ENCODE measurements at places on chromosomes 2 and 18.

DNA sequence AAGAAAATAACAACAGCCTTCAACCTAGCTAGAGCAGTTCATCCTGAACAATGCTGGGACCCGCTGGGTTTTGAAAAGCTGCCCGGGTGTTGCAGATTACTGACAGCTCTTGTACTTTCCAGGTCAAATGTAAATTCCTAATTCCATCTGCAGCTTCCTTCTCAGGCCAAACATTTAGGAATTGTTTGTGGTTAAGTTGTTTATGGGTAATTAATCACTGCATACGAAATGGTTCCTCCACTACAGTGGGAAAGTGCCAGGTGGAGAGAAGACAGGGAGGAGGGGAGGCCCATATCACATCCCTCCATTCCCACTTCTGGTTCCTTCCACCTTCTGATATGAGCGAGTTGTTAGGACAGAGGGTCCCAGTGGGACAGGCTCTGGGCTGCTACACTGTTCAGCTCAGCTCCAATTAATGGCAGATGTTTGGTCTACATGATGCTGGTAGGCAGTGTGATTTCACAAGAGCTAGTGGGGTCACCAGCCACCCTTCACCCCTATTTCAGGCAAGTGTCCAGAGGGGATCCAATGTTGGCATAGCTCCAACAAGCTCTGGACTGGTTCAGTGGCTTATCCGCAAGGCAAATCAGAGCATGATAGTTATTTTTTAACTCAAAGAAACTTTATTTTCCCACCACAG, 112.9 kb upstream of the ACAA2 start:
- no peak for DNase-seq

GRCh38 chr2:201631041-201631440, 12.3 kb downstream of the TMEM237 start:
- no peak for DNase-seq

GRCh38 chr2:127153691-127154158, 46.8 kb upstream of the BIN1 start:
- peak; percentile 88 for DNase-seq

DNA sequence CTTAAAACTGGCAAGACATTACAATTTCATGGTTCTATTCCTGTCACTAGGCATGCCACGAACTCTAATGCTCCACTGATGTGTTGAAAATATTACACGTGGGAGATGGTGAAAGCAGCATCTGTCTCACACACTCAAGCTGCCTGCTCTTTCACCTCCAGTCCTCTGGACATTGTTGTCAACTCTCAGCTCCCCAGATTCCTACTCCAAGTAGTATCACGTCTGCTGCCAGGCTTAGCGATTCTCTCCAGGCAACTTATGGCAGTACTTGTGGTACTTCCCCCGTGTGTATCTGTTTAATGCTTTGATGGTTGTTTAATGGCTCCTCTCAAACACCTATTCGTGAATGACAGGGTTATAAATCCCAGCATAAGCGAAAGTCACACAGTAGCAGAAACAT, 103.8 kb downstream of the TMEFF2 start:
- DNase-seq, result no peak

DNA sequence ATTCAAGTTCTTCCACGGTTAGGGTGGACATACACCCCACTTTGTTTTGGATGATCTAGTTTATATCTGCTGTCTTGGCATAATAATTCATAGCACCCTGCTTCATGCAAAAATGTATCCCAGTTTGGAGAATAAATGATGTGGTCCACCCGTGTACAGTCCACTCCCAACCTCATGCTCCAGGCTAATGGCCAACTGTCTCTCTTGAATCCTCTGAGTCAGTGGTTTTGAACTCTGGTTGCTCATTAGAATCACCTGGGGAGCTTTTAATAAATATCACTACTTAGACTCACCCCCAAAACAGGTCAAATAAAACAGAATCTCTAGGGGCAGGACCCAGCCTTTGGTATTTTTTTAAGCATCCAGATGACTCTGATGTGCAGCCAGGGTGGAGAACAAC, 78.5 kb downstream of the SDC1 start:
- no peak for DNase-seq
